Islet precursor cell (in vitro differentiated cells): ENCODE measurements at places on chromosomes 5 and 9.

- no peak for DNase-seq
Observed at GRCh38 chr5:14413331-14413750, 168.3 kb upstream of the OTULINL start.

DNA sequence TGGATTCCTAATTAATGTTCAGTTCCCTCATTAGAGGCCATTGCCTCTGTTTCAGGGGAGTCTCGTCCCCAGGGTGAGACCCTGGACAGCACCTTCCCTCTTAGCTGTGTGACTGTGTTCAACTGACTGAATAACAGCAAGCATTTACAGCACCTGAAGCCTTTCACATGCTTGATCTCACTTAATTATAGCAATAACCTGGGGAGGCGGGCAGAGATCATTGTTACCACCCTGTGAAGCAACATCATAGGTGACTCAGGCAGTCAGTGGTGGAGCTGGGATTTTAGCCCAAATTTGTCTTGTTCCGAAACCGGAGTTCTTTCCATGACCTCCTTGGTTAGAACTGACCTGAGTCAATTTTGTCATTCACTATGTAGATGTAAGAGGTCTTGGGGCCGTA, 105.2 kb upstream of the RAD23B start:
- no peak for DNase-seq

DNA sequence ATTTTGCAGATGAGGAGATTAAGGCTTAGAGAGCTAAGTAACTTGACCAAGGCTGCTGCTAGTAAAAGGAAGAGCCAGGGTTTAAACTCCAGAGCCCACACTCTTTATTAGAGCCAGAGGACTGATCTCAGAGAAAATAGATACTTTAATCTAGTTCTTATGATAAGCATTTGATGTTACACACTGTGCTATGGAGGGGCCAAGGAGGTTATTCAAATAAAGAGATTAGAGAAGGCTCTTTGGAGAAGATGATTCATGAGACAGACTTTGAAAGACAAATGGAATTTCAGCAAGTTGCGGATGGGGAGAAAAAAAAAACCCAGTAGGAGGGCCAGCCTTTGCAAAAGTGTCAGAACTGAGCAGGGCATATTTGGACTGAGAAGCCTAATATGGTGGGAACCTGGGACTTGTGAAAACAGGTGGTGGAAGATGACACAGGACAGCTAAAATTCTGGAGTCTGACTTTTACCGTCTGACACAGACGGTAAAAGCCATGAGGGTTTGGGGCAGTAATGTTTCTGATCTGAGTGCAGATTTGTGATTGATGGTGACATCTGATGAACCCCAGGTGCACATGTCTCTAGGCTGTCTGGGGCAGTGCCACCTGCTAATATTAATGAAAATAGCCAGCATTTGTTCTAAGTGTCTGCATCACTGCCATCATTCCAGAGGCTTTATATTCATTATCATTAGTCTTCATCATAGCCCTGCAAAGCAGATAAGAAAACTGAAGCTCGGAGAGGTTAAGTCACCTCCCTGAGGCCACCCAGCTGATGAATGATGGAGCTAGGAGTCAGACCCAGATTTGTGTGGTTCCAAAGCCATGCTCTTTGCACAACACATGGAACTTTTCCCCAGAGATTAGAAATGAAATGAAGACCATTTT, 65.3 kb upstream of the CXCL14 start:
- peak; percentile 20 for DNase-seq

- no peak for DNase-seq
Observed at GRCh38 chr5:77431286-77431685, 60.8 kb downstream of the WDR41 start.

- no peak for DNase-seq
Observed at GRCh38 chr9:114216081-114216480, 60.7 kb downstream of the COL27A1 start.

- DNase-seq = no peak
Observed at GRCh38 chr5:145934276-145934675, 2.1 kb upstream of the SH3RF2 start.

DNA sequence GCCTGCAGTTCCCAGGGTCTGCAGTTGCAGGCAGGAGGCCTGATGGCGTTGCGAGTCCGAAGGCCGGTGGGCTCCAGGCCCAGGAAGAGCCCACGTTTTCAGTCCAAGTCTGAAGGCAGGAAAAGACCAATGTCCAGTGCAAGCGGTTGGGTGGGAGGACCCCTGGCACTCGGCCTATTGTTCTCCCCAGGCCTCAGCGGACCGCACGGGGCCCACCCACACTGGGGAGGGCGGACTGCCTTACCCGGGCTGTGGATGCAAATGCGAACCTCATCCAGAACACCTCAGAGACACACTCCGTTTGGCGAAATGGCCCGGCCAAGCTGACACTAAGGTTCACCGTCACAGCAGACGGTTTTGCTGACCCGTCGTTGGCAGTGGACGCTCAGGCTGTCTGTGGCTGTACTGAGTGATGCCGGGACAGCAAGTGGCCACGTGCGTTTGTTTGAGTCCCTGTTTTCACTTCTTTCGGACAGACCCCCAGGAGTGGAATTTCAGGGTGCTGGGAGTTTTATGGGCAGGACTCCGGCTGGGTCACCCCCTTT, 10.2 kb upstream of the SEC16A start:
- DNase-seq = no peak

DNA sequence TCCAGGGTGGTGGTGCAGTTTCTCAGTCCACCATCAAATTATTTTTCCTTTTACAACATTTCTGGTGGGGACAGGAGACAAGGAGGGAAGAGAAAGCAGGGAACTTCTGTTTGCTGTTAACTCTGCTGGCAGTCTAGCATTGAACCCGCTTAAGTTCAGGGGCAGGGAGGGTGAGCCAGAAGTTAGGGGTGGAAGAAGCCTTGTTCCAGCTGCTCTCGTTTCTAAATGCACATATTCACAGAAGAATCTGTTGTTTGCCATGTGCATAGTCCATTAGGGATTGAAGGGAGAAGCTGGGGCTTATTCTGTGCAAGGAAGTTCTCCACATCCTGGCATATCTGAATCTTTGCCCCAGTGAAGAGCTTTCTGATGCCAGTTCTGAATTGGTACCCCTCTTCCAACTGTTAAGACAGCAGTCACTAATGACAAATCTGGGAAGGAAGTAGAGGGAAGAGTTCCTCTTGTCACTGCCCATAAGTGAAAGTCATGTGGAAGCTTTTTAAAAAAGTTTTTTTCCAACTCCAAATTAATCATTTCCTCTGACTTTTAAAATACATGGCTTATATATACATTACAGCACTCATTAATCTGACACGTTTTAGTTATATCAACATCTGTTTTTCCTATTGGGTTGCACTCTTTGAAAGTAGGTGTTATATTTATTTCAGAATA, 32.6 kb upstream of the ACOT12 start:
- DNase-seq = no peak

DNA sequence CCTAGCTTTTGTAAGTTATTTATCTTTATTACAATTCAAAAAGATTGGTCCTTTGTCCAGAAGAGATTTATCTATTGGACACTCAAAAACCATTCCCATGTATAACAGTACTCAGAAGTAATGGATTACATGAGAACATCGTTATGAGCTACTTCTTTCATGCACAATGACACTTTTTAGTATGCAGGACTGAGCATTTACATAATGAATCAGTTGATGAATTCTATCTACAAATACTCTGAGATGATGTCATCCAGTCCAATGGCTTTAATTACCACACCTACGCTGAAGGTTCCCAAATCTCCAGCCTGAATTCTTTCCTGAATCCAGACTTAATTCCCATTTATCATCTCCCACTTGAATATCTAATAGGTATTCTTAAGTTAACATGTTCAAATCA, 75.3 kb downstream of the PTBP3 start:
- no peak for DNase-seq

GRCh38 chr5:82861701-82862100, 215.5 kb downstream of the TMEM167A start:
- DNase-seq = no peak

GRCh38 chr5:172481011-172481800, 26.9 kb upstream of the SH3PXD2B start:
- no peak for DNase-seq
